ENCODE measurements at places on chromosomes 13 and 19.
A peak's percentile ranks its signal among the peaks of the same experiment; 100 is the strongest.

- no peak for DNase-seq
These were observed 44.7 kb downstream of the PSPC1 start for GRCh38 chr13:19737844-19738557.

GRCh38 chr13:67204764-67205163, 25.4 kb downstream of the PCDH9 start:
- no peak for DNase-seq

- no peak for DNase-seq
These were observed 830.6 kb upstream of the SLITRK5 start for GRCh38 chr13:86840250-86841191.

GRCh38 chr19:2064395-2064787, 13.3 kb upstream of the MKNK2 start:
- DNase-seq, result no peak

DNA sequence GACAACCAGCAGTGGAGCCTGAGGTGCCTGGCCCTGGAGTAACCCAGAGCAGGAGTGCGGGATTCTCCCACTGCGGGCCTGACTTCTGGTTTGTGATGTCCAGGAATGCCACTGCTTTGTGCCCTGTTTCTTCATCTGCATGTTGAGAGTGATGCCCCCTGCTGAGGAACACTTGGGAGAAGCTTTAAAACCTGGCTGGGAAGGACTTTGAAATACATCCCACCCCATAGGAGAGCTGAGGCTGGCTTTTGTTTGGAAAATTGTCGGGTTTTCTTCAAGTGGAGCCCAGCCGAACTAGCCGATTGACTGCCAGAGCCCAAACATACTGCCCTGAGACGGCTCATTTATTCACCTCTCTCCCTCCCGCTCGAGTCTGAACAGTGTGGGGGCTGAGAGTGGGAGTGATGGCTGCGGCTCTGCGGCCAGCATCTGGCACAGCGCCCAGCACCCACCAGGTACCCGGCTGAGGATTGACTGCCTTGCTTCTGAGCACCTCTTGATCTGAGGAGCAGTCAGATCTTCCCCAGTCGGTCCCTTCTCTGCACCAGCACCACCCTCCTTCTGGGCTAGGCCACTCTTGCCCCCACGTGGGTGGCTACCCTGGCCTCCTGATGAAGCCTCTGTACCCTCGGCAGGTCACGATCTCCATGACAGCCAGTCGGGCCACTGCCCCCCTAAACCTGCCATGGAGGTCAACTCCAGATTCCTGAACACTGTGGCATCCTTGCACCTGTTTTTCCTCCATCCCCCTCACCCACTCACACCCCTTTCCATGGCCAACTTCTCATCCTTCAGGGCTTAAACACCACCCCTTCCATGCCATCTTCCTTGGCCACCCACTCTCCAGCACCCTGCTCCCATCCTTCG, 148.9 kb downstream of the SIPA1L3 start:
- DNase-seq, result no peak

- DNase-seq, result no peak
These were observed 40.0 kb downstream of the C13orf46 start for GRCh38 chr13:113933901-113934300.

DNA sequence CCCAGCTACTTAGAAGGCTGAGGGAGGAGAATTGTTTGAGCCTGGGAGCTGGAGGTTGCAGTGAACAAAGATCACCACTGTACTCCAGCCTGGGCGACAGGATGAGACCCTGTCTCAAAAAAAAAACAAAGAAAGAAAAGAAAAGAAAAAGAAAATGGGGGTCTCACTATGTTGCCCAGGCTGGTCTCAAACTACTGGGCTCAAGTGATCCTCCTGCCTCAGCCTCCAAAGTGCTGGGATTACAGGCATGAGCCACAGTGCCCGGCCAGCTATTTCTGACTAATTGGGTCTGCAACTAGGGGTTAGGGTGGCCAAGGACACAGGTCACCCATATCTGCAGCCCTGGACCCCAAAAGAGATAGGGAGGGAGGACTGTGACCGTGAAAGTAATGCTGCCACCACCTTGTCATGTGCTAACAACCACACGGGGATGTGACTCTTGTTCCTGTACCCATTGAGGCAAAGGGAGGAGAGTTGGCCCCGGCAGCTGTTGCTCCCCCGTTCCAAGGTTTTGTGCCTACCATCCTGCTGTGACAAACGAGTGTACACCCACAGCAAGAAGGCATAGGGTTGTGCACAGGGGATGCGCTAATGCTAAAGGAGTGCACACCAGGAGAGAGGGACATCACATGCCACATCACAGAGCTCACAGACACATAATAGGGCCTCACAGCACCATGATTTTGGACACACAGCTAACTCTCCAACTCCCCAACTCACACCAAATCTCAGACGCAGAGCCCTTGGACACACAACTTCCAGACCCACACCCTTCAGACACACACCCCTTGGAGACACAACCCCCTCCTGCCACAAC, 619 bp downstream of the MEF2B start:
- DNase-seq, result no peak

DNA sequence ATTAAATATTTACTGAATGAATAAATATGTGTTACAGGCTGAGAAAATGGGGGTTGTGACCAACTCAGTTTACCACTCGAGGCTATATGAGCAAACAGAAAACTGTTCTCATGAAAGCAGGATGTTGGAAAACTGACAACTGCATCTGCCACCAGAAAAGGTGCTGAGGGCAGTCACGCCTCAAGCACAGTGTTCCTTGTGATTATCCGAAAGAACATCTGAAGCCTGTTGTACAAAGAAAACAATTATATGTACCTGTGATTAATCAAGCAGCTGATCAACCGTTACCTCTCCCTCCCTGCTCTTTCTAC, 6.2 kb upstream of the KLK13 start:
- no peak for DNase-seq

- no peak for DNase-seq
These were observed 34.4 kb downstream of the DCLK1 start for GRCh38 chr13:36096461-36097416.

GRCh38 chr13:48772908-48773307, 119.2 kb downstream of the CYSLTR2 start:
- no peak for DNase-seq

DNA sequence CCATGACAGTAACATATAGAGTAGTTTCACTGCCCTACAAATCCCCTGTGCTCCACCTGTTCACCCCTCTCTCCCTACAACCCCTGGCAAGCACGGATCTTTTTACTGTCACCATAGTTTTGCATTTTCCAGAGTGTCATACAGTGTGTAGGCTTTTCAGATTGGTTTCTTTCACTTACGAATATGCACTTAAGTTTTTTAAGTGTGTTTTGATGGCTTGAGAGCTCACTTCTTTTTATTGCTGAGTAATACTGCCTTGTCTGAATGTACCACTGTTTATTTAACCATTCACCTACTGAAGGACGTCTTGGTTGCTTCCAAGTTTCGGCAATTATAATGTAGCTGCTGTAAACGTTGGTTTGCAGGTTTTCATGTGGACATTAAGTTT, 175.1 kb downstream of the ITGBL1 start:
- DNase-seq, result no peak

- peak; percentile 25 for DNase-seq
These were observed 4.3 kb upstream of the C5AR1 start for GRCh38 chr19:47305309-47305751.

GRCh38 chr19:35767288-35768081, 7.9 kb upstream of the ARHGAP33 start:
- DNase-seq, result no peak

DNA sequence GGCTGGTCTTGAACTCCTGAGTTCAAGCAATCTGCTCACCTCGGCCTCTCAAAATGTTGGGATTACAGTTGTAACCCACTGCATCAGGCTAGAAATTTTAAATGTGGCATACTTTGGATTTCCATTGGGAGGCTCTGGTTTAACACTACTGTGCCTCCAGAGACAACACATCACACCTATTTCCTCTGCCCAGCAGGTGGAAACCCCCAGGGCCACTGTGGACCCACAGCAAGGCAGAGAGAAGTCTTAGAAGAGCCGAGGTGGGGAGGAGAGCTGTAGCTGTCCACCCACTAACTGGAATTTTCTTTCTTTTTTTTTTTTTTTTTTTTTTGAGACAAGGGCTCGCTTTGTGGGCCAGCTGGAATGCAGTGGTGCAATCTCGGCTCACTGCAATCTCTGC, 39.4 kb downstream of the IER2 start:
- no peak for DNase-seq

DNA sequence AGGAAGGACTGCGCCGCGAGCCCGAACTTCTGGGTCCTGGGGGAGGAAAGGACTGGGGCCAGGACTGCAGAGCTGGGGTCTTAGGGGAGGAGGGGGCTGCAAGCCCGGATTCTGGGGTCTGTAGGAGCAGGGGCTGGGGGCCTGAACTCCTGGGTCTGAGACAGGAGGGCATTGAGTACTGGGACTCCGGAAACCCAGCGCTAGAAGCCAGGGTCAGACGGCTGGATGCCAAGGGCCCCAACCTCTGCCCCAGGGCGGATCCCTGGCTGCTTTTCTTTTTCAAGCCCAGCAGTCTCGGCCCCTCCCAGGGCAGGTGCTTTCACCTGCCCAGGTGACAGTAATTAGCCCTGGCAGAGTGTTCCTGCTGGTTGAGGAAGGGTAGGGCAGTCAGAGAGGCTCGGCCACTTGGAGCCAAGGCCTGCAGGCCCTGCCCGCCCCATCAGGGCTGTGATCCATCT, 2.3 kb downstream of the MYH14 start:
- DNase-seq, result no peak

- no peak for DNase-seq
These were observed 216.2 kb downstream of the IRS2 start for GRCh38 chr13:109569958-109570711.

DNA sequence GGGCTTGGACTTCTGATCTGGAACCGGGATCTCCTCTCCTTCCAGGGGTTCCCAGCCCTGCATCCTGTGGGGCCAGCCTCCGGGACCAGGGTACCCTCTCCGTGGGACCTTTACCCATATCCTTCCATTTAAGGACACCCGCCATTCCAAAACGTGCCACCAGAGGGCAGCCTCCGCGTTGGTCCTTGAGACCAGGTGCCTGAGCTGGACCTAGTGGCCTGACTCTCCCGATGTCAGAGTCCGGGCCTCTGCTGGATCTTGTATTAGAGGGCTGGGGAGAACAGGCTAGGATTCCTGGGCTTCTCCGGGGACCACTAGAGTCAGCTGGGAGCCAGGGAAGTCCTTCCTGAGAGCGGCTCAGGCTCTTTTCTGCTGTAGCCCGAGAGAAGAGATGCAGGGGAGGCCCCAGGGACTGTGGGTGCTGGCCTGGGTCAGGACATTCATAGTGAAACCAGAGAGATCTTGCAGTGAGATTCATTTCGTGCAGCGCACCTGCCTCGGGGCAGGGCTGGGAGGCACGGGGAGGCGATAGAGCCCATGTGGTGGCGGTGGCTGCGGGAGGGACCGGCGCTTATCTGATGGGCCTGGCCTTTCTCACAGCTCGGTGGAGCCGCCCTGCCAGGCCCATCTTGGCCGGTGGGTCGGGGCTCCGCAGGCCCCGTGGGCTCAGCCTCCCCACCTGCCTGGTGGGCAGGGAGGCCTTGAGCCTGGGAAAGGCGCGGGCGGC, 9.8 kb upstream of the SLC7A10 start:
- DNase-seq, result peak; percentile 33

DNA sequence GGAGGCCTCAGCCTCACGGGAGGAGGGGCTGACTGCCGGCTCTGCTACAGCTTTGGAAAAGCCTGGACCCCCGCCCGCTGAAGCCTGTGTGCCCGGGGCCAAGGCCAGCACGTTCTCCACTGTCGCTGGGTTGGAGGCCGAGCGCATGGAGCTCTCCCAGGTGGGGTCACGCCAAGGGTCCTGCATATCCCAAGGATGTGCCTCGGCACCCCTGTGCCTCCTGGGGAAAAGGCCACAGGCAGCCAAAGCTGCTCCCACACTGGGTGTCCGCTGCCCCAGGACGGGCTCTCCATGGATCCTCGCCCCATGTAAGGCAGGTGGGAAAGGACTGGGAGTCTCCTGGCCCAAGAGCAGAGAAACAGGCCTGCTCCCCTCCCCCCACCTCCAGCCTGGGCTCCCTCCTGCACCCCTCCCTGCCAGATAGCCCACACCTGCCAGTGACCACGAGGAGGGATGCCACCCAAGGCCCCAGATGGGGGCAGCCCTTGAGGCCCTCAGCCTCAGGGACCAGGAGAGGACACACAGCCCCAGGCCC, 64.0 kb downstream of the MLLT1 start:
- DNase-seq, result no peak

- no peak for DNase-seq
These were observed 518.3 kb downstream of the GPC6 start for GRCh38 chr13:93744886-93745285.

DNA sequence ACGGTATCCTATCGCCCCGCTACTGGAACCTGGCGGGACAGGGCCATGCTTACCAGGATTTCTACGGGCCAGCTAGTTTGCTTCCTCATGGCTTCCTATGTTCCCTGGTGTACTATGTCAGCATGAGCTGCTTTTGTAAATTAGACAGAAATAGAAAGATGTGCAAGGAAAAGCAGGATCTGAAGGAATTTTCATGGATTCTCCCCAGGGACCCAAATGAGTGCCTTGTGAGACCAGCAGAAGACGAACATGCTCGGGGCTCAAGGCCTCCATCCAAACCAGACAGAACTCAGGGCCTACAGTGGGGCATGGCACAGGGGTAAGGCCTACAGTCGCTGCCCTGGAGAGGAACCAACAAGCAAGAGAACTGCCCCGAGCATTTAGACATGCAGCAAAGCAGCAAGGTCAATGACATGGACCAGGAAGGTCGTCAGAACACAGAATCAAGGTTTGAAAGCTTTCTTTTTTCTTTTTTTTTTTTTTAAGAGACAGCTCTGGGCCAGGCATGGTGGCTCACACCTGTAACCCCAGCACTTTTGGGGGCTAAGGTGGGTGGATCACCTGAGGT, 17.3 kb downstream of the EPS15L1 start:
- no peak for DNase-seq

DNA sequence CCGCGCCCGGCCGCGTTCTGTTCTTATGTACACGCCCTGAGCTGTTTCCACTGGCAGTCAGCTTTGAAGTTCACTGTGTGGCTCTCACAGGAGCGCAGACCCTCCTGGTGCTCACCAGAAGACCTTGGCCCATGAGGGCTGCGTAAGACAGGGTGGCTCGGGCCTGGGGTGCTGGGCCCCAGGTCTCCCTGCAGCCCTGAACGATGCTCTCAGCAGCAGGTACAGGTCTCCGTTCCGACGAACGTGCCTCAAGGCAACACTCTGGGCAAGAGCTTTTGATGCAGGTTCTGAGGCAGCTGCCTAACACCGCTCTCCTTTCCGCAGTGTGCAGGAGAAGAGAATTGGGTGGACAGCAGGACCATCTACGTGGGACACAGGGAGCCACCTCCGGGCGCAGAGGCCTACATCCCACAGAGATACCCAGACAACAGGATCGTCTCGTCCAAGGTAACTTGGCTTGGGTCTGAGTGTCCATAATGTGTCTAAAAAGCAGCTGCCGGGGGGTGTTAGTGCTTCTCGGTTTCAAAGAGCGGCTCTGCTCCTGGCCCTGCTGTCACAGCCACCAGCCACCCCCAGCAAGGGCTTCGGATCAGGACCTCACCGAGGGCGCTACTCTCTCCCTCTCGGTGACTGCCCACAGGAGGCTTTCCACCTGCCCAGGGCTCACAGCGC, 95.1 kb downstream of the ATP11A start:
- no peak for DNase-seq

- DNase-seq, result no peak
These were observed 9.3 kb upstream of the SYT5 start for GRCh38 chr19:55189403-55189835.
